Jurkat, Clone E6-1 (cell line): ENCODE measurements at places on chromosomes 2 and 18.
A peak's percentile ranks its signal among the peaks of the same experiment; 100 is the strongest.

- DNase-seq, result no peak
Observed at GRCh38 chr2:138086576-138086975, 122.3 kb downstream of the HNMT start.

DNA sequence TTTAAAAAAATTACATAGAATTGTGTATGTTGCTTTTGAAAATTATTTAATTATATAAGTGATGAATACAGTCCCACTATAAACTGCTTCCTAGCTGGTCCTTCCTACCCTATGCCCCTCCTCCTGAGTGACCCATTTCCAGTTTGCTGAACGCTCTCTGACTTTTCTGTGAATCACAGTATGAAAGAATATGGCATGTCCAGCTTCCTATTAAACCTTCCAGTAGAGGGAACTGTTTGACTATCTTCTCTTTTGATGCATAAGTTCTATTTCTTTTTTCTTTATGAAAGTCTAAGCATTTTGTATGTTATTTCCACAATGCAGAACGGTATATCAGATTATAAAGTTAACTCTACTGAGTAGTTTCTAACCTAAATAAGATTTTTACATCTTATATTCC is 41.3 kb downstream of the PSMG2 start:
- peak; percentile 60 for DNase-seq

GRCh38 chr18:46169464-46169941 is 65.3 kb downstream of the HAUS1 start:
- DNase-seq, result no peak

GRCh38 chr18:39796393-39796792 is 2158.6 kb upstream of the PIK3C3 start:
- DNase-seq, result no peak

DNA sequence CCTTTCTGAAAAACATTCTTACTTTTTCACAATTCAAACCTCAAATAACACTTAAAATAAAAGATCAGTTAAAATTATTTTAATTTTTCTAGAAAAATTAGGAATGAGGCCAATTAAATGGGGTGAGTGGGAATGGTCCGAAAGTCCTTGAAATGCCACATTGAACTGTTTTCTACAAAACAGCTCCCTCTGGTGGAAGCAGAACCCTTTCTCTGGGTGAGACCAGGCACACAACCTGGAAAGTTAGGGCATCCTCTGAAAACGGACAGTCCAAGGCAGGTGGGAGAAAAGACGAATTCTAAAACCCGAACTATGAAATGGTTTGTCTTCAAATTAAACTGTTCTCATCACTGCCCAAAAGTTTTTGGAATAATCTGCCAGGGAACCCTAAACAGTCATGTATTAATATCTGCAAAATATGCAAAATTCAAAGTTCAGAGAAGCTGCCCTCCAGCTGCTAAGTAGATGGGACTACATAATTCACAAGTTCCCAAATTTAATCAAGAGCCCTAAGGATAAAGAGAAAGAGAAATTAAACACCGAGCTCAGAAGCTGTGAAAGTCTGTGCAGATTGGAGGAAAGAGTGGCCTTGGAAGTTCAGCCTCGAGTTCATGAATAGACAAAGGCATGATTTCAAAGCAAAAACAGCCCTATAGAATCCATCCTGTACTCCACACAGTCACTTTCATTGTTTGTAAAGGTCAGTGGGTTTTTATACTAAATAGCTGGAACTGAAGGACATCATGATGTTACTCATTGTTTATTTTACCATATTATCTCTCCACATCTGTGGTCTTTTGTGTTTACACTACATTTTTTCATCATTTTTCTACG is 108.3 kb downstream of the PIEZO2 start:
- DNase-seq, result peak; percentile 26

- DNase-seq, result no peak
Observed at GRCh38 chr18:76447258-76447890, 47.7 kb downstream of the ZNF516 start.

DNA sequence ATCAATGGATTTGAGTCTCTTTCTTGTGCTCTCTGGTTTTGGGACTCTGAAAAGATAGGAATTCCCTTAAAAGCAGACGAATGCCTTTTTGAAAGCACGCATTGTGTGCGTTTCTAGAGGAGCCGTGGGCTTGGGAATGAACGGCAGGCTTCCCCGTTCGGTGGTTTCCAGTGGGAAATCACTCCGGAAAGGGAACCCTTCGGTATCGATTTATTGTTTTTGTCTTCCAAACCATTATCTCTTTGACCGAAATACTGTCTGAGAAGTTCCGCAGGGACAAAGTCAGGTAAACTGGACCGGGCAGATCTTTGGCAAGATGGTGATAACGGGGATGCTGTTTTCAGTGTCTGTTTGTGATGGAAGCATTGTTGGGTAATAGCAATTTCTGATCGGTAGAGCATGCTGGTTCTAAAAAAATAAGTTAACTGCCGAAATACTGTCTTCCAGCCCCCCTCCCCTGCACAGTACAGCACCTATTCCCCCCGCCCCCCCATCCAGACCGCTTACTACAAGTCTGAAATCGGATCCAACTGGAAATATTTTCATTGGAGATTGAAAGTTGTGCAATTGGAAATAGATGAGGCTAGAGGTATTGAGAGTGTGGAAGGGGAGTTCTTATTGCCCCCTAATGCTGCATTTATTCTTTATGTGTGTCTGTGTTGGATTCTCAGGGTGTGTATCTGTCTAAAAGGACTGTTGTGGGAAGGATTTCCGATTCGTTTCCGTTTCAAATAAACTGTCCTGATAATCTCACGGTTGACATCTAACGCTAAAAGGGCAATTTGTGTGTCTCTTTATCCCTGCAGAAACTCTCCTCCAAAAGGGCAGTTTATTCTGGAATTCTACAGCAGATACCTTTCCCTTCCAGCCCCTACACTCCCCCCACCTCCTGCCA is 635 bp downstream of the SETBP1 start:
- DNase-seq, result no peak

DNA sequence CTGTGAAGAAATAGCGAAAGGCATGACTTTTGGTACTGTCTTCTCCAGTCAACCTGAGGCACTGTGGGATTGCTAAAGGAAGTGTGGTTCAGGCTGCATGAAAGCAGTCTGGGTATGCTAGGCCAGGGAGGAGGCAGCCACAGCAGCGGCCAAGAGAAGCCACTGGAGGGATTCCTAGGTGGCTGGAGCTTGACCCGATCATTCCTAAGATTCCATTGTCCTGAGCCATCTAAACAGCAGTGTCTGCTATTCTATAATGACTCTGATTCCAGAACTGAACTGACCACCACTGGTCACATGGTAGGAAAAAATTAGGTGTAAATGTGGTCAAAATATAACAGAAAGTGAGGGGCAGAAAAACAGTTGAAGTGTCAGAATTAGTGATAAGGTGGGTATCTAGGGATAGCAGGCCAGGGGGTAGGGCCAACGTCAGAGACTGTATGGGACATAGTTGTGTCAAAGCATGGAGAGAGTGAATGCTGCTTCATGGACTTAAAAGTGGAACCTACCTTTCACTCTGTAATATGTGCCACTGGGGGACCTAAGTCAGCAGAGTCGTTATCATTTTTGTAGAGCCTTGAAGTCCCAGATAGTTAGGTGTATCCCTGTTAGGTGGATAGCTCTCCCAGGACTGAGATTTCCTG is 204.6 kb downstream of the CTNNA2 start:
- no peak for DNase-seq

DNA sequence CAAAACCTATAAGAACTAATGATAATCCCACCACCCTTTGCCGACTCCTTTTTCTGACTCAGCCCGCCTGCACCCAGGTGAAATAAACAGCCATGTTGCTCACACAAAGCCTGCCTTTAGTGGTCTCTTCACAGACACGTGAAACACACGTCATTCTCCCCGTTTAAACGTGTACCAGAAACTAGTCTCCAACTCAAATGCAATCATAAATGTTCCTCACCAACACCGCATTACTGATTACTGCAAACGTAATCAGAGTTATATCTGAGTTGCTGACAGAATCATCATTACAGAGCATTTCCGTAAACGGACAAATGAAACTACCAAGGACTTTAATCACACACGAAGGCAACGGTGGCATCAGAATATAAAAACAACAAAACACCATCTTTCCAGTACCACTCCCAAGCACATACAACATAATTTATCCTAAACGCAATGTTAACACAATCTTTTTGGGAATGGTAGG is 1.9 kb downstream of the CLK1 start:
- DNase-seq, result peak; percentile 53

GRCh38 chr2:2735041-2735440 is 404.0 kb upstream of the MYT1L start:
- DNase-seq, result no peak

DNA sequence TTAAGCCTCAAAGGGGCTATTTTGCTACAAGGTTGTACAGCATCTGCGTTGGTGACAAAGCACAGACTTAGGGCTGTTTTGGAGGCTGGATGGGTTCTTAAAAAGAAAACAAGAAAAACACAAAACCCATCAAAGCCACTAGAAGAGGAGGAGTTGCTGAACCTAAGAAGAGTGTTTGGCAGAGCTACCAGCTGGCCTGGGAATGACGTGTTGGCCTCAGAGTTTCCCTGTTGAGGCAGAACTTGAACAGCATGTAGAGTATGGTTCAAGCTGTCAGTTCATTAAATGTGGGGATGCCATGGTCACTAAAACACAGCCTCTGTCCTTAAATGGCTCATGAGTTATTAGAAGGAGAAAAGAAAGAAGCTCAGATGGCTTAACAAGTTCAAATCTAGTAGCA is 162.5 kb downstream of the TTC32 start:
- no peak for DNase-seq

GRCh38 chr18:43887491-43887890 is 610.2 kb upstream of the SYT4 start:
- no peak for DNase-seq

DNA sequence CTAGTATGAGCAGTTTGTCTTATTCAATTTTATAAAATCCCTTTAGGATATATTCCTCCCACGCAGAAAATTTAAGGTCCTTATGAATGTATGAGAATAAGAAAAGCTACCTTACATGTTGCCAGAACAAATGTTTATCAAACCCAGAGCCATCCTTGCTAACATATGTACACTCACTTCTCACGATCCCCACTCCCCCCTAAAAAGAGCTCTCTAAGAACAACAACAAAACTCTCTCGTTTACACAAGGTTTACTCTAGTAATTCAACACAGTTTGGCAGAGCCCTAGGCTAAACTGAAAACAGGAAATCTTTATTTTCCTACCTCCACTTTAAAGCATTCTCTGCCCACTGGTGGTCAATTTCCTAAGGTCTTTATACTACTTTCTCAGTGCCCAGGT is 504.9 kb downstream of the ZEB2 start:
- no peak for DNase-seq

DNA sequence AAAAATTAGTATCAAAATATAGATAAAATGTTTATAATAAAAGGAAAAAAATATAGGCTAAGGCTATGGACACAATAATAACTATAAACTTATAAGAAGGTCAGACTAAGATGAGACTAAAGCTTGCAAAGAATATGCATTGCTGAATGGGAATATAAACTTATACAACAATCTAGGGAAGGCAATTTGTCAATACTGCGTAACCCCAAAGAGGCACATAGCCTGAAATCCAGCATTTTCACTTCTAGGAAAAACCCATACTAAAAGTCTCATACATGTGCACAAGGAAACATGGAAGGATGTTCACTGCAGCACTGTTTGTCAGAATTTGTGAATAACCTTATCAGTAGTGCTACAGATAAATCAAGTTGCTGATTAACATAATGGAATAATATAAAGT is 45.5 kb downstream of the FANCL start:
- no peak for DNase-seq

GRCh38 chr2:123157016-123157415 is 868.1 kb upstream of the CNTNAP5 start:
- DNase-seq, result no peak

DNA sequence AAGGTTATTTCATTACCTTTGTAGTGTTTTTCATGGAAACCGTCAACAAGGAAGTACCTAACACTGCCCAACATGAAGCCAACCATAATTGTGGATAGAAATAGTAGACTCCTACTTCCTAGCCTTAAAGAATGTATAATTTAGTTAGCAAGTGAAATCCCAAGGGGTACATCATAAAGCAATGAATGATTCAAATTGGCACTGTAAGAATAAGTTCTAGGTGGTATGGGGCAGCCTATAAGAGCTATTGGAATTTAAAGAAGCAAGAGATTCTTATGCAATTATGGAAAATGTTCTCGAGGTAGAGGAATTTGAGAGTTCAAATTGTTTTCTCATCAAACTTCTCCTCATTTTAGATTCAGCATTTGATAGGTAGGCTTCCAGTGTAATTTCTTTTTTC is 157.9 kb downstream of the FMNL2 start:
- no peak for DNase-seq

- DNase-seq, result no peak
Observed at GRCh38 chr2:239349453-239350135, 51.2 kb downstream of the HDAC4 start.

GRCh38 chr2:56715683-56716082 is 531.9 kb downstream of the CCDC85A start:
- DNase-seq, result no peak

DNA sequence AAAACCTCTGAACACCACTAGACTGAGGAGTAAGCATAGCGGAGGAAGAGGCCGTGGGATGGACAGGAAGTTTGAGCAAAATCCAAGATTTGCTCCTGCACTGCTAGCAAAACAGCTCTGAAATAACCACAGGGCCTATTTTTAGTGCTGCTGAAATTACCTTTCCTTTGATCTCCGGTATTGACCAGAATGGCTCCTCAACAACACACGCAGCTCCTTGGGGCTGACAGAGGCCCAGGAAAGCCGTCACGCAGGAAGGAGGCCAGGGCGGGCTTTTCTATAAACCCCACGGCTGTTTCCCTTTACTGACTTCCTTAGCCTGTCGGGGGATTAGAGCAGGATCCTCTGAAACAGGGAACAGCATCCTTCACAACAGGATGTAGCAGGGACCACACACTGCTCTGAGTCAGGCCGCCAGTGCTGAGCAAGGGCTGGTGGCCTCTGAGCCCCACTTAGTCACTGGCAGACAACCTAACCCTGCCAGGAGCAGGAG is 80.8 kb upstream of the LCLAT1 start:
- no peak for DNase-seq

GRCh38 chr2:15693926-15694588 is 102.4 kb downstream of the DDX1 start:
- no peak for DNase-seq

- DNase-seq, result peak; percentile 62
Observed at GRCh38 chr2:238493880-238494572, 67.3 kb downstream of the ASB1 start.

DNA sequence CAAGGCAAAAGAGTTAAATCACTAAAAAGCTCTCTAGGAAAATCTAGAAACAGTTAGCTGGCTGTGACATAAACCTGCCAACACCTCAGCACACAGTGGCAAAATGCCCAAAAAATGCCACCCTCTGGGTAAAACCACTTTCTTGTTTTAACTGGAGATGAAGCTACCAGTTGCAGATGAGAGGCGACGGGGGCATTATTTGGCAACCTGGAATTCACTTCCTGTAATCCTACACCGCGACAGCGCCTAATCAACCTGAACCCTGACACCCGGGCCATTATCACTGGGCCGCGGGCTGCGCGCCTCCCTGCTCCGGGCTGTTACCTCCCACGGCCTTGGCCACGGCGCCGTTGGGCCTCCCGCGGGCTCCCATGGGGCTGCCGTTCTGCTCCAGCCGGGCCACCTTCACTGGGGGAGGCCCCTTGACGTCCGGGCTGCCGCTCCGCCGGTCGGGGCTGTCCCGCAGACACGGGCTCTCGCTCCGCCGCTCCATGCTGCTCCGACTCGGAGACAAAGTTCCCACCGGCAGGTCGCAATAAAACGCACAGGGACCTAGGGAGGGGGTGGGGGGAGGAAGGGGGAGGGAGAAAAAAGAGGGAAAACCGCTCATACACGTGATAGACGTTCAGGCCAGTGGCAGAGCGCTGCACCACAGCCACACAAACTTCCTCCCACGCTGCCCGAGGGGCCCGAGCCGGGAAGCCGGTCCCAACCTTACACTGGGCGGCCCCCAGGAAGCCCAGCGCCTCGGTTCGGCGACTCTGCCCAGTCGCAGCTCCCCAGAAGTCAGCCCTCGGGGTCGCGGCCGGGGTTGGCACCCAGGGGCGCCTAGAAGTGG is 2.0 kb downstream of the SATB2 start:
- no peak for DNase-seq
